Renal pelvis (tissue), 12 donors: ENCODE measurements at places on chromosomes 12 and 14. TPM values are rescaled to one million over a fixed set of nuclear protein-coding genes. Genes with fewer than 3 reads are reported as not detected.

Gene GZMH
- not detected for polyA plus RNA-seq

Gene ZDHHC22
- polyA plus RNA-seq, result 0.58 TPM

Gene VRTN
- not detected for polyA plus RNA-seq

Gene CCDC184
- 0.78 TPM for polyA plus RNA-seq

Gene NOVA1
- 20.5 TPM for polyA plus RNA-seq

Gene VIPAS39
- polyA plus RNA-seq, result 32.0 TPM

Gene RIPK3
- 4.1 TPM for polyA plus RNA-seq

Gene DHRS2
- 62.0 TPM for polyA plus RNA-seq

Gene PGF
- 11.4 TPM for polyA plus RNA-seq

Gene KRT82
- not detected for polyA plus RNA-seq

Gene POU6F1
- polyA plus RNA-seq, result 13.6 TPM

Gene PKP2
- 21.7 TPM for polyA plus RNA-seq

Gene LMNTD1
- not detected for polyA plus RNA-seq

Gene SYNE2
- polyA plus RNA-seq, result 160 TPM

Gene KIF5A
- 0.68 TPM for polyA plus RNA-seq

Gene SLC39A2
- polyA plus RNA-seq, result 2.4 TPM

Gene MMP19
- polyA plus RNA-seq, result 0.61 TPM

Gene TEX52
- 0.60 TPM for polyA plus RNA-seq

Gene SARNP
- polyA plus RNA-seq, result 132 TPM

Gene MYL2
- polyA plus RNA-seq, result not detected

Gene PFKM
- polyA plus RNA-seq, result 110 TPM

Gene HCFC2
- polyA plus RNA-seq, result 17.1 TPM

Gene MAP3K9
- polyA plus RNA-seq, result 5.2 TPM

Gene GZMB
- polyA plus RNA-seq, result not detected

Gene HOXC4
- polyA plus RNA-seq, result 62.9 TPM

Gene PDE3A
- 22.1 TPM for polyA plus RNA-seq

Gene CPNE6
- polyA plus RNA-seq, result not detected

Gene FBLN5
- polyA plus RNA-seq, result 165 TPM

Gene CCT2
- 253 TPM for polyA plus RNA-seq

Gene ARID2
- polyA plus RNA-seq, result 44.9 TPM

Gene RFLNA
- 8.8 TPM for polyA plus RNA-seq

Gene SLC2A14
- polyA plus RNA-seq, result 0.25 TPM

Gene PLD4
- polyA plus RNA-seq, result 4.1 TPM

Gene LRTM2
- 0.67 TPM for polyA plus RNA-seq

Gene CABP1
- polyA plus RNA-seq, result 5.4 TPM

Gene P2RX2
- 1.8 TPM for polyA plus RNA-seq

Gene DTX1
- polyA plus RNA-seq, result 14.5 TPM

Gene ACRBP
- polyA plus RNA-seq, result 4.6 TPM

Gene ZC3H14
- 98.8 TPM for polyA plus RNA-seq
